ENCODE measurements at places on chromosomes 6 and 20.

DNA sequence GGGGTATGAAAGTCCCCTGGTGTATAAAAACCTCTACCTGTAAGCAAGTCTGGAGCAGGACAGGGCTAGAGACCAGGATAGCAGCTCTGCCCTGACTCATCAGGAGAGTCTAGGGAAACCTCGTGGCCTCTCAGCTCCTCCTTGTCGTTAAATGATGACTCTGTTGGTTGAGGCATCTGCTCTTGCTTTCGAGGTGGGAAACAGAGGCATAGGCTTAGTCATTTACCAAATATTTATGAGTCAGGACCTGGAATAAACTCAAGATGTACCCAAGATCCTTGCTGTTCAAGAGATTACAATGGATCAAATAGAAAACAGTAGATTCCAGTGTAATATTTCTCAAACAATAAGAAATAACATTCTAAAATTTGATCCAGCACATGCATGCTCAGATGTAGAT, 5.5 kb downstream of the MANBAL start:
- DNase-seq = no peak

GRCh38 chr6:119627908-119628669, 278.5 kb upstream of the MAN1A1 start:
- no peak for DNase-seq

DNA sequence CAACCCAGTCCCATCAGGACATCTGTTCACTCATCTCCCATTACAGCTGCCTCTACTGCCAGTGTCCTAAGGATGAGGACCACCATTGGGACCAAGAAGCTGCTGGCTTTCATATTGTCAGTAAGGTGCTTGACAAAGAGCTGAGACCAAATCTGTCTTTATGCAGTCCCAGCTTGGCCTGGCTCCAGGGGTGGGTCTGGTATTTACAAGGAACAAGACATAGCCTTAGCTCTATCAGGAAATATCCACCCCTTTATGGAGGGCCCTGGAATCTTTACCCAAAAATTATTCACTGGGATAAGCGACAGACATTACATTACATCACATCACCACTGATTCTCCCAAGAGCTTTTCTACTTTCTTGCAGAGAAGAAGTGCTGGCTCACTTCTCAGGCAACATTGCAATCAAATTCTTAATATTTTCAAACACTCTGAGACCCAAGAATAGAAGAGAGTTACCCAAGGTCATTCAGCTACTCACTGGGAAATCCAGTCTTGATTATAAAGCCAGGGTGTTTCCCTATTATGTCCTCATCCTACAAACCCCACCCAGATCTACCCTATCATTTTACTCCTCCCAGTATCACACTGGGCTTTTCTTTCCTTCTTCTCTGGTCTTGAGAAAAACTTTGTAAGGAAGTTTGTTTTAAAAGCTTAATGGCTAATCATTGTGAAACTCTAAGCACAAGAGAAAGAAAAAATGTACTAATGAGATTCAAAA, 11.5 kb upstream of the PI3 start:
- DNase-seq = no peak

DNA sequence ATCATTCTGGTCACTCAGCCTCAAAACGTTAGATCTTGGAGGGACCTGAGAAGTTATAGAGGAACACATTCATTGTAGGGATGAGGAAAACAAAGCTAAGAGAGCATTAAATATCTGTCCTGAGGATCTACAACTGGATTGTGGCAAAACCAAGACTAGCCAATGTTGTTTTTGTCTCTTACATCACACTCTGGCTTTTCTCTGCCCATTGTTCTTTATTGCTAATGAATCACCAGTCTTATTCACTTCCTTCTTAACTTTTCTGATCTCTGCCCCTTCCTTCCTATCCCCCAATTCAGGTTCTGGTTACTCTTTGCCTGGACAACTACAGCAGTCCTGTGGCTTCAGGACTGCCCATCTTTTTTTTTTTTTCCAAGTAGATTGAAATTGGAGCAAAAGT, 57.0 kb upstream of the PREP start:
- DNase-seq = no peak

DNA sequence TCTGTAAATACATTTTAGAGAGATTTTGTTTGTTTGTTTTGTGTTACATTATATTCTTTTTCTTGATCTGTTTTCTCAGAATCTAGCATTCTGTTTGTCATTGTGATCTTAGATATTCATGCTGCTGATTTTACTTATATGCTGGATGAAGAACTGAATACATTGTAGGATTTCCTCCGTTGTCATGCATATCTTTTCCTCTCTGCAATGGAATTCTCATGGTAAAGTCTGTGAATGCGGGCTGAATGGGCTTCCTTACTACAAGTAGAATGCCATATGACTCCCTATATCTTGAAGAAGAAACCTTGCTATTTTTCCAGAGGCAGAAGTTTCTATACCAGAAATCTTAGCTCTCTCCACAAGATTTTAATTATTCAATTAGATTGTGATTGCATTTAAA, 2.4 kb upstream of the DEFB114 start:
- no peak for DNase-seq

- no peak for DNase-seq
Observed at GRCh38 chr6:40413239-40413638, 173.9 kb downstream of the LRFN2 start.

GRCh38 chr6:20092071-20092566, 120.2 kb downstream of the MBOAT1 start:
- DNase-seq = no peak

DNA sequence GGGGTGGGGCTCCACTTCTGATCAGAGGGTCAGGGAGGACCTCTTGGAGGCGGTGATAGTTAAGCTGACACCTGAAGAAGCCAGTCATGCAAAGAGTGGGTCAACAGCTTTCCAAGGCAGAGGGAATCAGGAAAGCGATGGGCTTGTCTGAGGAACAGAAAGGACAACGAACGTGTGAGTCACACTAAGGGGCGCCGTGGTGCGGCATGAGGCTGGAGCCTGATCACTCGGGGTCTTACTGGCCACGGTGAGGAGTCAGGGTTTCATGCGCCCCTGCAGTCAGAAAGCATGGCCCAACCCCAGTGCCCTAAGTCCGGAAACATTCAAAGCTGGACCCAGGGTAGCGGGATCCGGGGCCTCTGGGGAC, 50.6 kb upstream of the SLC32A1 start:
- no peak for DNase-seq
